ENCODE measurements at places on chromosomes 2 and 18.

DNA sequence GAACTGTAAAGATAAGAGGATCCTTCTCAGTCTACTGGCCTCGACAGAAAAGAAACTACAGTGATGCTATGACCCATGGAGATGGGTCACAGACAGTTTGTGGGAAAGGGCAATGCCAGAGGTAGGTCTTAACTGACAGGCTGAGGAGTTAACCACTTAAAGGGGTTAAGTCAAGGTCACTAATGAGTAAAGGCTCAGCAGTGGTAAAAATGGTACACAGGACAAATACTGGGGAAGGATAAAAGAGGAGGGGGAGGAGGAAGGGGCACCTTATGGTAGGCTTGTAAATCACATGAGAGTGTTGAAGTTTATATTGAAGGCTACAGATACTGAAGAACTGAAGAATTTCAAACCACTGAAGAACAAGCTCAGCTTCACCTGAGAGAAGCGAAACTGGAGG lies 9.9 kb downstream of the IER3IP1 start:
- no peak overlapping the region for H3K27ac ChIP-seq
- H3K27me3 ChIP-seq, result no peaks in the 10 kb centered on the region
- peak; percentile 36 for DNase-seq
- no peaks in the 10 kb centered on the region for H3K36me3 ChIP-seq
- H3K4me3 ChIP-seq, result no peak overlapping the region
- H3K4me1 ChIP-seq, result no peaks in the 10 kb centered on the region

GRCh38 chr2:233225230-233226068 lies 26.0 kb upstream of the ATG16L1 start:
- H3K27me3 ChIP-seq, result peaks cover 46% of the 10 kb centered on the region
- no peak overlapping the region for H3K4me3 ChIP-seq
- H3K27ac ChIP-seq, result no peak overlapping the region
- DNase-seq, result no peak

- no peaks in the 10 kb centered on the region for H3K27me3 ChIP-seq
- no peaks in the 10 kb centered on the region for H3K36me3 ChIP-seq
- DNase-seq, result no peak
- H3K4me3 ChIP-seq, result no peak overlapping the region
- no peaks in the 10 kb centered on the region for H3K4me1 ChIP-seq
Measured at GRCh38 chr2:144914113-144914512, 394.2 kb upstream of the ZEB2 start.

DNA sequence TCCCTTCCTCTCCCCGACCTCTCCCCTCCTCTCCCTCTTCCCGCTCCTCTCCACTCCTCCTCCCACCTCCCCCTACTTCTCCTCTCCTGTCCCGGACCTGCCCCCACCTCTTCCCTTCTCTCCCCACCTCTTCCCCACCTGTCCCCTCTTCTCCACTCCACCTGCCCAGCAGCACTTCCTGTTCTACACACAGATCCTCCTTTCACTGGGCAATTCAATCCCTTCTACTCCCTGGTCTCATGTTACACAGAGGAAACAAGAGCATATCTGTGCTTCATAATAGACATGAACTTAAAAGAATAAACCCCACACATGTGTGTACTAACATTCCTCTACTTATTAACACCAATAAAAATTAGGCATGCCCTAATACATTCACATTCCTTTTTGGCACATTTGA lies 34.8 kb downstream of the TIMM21 start:
- no peak overlapping the region for H3K4me3 ChIP-seq
- H3K27ac ChIP-seq, result no peak overlapping the region
- no peak for DNase-seq
- H3K36me3 ChIP-seq, result no peaks in the 10 kb centered on the region

- H3K27me3 ChIP-seq, result no peaks in the 10 kb centered on the region
- H3K36me3 ChIP-seq, result no peaks in the 10 kb centered on the region
- no peak for DNase-seq
- H3K27ac ChIP-seq, result no peak overlapping the region
Measured at GRCh38 chr2:185785156-185785555, 46.6 kb downstream of the FSIP2 start.

DNA sequence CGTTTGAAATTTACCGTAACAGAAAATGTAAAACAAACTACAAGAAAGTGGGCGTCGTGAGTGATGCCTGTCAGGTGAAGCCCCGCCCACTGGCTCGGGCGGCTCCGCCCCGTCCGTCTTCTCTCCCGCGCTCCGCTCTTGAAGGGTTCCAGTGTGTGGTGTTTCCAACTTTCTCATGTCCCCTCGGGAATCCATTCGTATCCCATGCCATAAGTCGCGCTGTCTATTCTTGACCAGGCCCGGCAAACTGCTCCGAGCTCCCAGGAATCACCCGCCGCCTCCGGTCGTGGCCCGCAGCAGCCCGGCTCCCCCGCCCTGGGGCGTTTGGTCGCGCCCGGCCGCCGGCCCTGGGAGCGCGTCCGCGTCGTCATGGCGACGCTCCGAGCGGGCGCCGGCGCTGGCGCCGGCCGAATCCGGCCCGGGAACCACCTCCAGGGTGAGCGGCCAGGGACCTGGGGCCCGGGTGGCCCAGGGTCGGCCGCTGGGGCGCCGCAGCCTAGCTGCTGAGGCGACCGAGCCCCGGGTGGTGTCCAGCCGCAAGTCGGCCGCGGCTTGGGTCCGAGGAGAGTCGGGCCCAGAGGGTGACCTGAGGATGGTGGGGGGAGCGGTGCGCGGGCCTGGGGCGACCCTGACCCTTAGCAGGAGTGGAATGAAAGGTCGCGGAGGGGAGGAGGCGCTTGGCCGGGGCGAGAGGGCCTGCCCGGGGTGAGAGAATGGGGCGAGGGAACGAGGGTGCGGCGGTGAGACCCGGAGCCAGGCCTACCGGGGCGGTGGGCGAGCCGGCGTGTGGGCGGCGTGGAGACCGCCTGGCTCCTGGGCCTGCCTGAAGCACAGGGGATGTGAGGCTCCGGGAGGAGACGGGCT lies at the start of gene CFAP221:
CFAP221 (plus strand) TSS at position 375 of the 864 bp plus-strand sequence. CDS start 1,683 bp downstream, outside the sequence.
- peaks cover 9% of the 10 kb centered on the region for H3K4me1 ChIP-seq
- peaks cover 59% of the 10 kb centered on the region for H3K27me3 ChIP-seq
- peak; percentile 69 for DNase-seq
- peak within 1 kb of the TSS; percentile 80 for H3K27ac ChIP-seq

GRCh38 chr2:101518578-101519492 lies 43.9 kb upstream of the RFX8 start:
- peak; percentile 59 for DNase-seq
- peak overlapping the region; percentile 63 for H3K4me3 ChIP-seq

DNA sequence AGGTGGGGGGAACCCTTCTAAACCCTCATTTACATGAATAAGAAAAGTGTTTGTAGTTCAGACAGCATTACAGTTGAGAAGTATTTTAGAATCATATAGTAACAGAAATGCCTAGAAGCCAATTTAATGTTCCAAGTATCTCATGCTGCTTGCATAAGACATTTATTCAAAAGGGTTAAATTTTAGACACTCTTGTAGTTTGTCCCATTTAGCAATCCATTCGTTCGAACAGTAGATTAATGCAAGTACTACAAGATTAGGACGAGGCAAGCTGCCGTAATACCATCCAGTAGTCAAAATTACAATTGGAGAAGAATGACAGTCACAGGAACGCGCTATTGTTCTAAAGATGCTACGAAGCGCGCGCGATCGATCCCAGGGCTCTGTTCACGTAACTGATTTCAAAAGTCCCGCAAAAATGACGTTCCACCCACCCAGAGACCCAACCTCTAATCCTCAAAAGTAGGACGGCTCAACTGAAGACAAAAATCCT lies 1.2 kb downstream of the TMEM237 start:
- H3K36me3 ChIP-seq, result peaks cover 19% of the 10 kb centered on the region
- H3K27ac ChIP-seq, result peak overlapping the region; percentile 87
- DNase-seq, result no peak
- no peaks in the 10 kb centered on the region for H3K4me1 ChIP-seq

DNA sequence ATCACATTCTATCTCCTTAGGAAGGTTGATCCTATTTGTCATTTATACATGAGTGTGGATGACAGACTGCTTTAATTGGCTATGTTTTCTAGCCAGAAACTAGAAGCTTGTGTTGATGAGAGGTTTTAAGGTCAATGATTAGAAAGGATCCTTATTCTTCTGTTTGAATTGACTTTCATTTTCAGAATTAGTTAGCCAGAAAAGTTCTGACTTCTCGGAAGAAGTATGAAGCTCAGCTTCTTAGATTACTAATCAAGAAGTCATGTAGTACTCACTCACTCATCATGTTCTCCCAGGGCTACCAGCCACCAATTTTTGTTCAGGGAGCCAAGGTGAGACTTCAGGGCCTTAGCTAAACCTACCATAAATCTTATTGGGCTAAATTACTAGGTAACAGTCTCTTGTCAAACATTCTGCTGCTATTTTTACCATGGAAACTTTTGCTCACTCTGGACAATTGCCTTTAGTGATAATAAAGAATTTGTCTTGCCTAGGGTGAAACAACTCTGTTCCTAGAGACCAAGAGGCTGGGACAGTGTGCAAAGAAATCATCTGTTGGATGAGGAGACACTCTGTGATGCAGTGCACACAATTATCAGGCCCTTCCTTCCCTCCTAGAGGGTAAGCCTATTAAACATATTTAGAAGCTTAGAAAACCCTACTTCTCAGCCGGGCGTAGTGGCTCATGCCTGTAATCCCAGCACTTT lies 111.6 kb upstream of the DNMT3A start:
- no peak overlapping the region for H3K4me3 ChIP-seq
- no peaks in the 10 kb centered on the region for H3K4me1 ChIP-seq
- no peaks in the 10 kb centered on the region for H3K27me3 ChIP-seq
- no peaks in the 10 kb centered on the region for H3K36me3 ChIP-seq

- peaks cover 5% of the 10 kb centered on the region for H3K36me3 ChIP-seq
- no peaks in the 10 kb centered on the region for H3K27me3 ChIP-seq
- H3K4me3 ChIP-seq, result no peak overlapping the region
- DNase-seq, result peak; percentile 33
Measured at GRCh38 chr2:119827866-119828507, 68.3 kb downstream of the PTPN4 start.

DNA sequence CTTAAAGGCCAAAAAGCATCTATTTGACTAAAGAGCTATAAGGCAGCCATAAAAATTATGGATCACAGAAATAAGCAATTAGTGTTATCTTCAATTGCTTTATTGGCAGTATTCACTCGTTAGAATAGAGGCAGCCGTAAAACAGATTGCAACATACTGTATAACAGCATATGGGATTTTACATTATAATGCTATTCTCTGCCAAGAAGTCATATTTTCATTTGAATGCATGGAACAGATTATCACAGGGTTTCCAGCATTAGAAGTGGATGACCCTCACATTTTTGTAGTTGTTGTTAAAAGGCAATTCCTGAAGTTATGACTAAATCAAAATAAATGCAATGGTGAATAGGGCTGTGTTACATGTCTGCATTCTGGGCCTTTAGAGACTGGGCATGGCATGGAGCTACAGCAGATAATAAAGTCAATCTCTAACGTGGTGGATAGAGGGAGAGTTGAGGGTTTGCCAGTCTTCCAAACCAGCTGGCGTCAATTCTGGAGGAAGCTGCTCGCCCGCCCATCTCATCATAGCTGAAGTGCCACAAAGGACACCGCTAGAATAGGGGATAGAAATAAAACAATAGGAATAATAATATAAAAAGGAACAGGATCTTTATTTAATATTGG lies 155.4 kb upstream of the VRK2 start:
- DNase-seq, result no peak
- no peaks in the 10 kb centered on the region for H3K4me1 ChIP-seq
- no peaks in the 10 kb centered on the region for H3K27me3 ChIP-seq
- H3K4me3 ChIP-seq, result no peak overlapping the region
- no peak overlapping the region for H3K27ac ChIP-seq

DNA sequence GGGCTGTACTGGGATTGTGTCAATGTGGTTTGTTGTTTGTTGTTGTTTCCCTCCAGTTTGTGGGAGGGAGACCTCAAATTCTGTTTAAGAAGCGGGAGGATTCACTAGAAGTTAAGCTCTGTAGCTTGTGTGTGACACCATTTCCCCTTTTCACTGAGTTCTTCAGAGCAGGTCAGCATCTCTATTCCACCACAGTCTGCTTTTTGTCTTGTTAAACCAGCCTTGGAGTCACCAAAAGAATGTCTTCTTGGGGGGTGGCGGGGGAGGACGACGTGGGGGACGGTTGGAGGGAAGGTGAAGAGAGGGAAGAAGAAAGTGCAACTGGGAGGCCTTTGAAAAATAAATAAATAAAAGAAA lies 2.3 kb upstream of the BCL11A start:
- DNase-seq, result peak; percentile 10
- H3K36me3 ChIP-seq, result no peaks in the 10 kb centered on the region
- H3K4me1 ChIP-seq, result peaks cover 17% of the 10 kb centered on the region
- H3K4me3 ChIP-seq, result no peak overlapping the region

- peak; percentile 85 for DNase-seq
- H3K36me3 ChIP-seq, result no peaks in the 10 kb centered on the region
- H3K4me1 ChIP-seq, result peaks cover 1% of the 10 kb centered on the region
- peaks cover 10% of the 10 kb centered on the region for H3K27me3 ChIP-seq
Measured at GRCh38 chr18:6561420-6561861, 146.7 kb upstream of the L3MBTL4 start.

- DNase-seq, result no peak
- peaks cover 12% of the 10 kb centered on the region for H3K4me1 ChIP-seq
Measured at GRCh38 chr2:105782123-105782522, 37.4 kb downstream of the NCK2 start.

DNA sequence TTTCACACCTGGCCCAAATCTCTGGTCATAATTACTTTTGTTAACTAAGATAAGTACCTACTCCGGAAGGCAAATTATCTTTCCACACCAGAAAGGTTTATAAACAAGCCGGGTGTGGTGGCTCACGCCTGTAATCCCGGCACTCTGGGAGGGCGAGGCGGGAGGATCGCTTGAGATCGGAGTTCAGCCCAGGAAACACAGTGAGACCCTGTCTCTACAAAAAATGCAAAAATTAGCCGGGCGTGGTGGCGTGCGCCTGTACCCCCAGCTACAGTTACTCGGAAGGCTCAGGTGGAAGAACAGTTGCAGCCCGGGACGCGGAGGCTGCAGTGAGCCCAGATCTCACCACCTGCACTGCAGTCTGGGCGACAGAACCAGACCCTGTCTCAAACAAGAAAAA lies 2.1 kb downstream of the PUM2 start:
- H3K36me3 ChIP-seq, result peaks cover 3% of the 10 kb centered on the region
- H3K4me3 ChIP-seq, result peak overlapping the region; percentile 84
- no peak overlapping the region for H3K27ac ChIP-seq

DNA sequence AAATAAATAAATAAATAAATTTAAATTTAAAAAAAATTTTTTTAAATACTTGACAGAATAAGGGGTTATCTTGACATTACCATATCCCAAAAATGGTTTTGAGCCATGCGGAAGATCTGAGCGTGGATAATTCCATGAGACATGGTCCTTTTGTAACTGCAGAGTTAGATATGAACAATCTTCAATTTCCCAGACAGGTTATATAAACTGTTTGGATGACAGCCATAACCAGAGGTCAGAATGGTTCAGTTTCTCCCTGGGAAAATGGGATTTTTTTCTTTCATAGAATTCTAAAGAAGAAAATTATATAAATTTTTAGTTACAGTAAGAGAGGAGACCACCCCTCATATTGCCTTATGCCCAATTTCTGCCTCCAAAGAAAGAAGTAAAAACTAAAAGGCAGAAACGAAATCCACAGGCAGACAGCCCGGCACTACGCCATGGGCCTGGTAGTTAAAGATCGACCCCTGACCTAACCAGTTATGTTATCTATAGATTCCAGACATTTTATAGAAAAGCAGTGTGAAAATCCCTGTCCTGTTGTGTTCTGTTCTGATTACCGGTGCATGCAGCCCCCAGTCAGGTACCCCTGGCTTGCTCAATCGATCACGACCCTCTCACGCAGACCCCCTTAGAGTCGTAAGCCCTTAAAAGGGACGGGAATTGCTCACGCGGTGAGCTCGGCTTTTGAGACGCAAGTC lies 3.0 kb downstream of the GALM start:
- no peaks in the 10 kb centered on the region for H3K27me3 ChIP-seq
- H3K27ac ChIP-seq, result no peak overlapping the region
- no peaks in the 10 kb centered on the region for H3K36me3 ChIP-seq
- H3K4me1 ChIP-seq, result peaks cover 3% of the 10 kb centered on the region
- H3K4me3 ChIP-seq, result no peak overlapping the region
